ENCODE measurements at places on chromosomes 3 and 15.

DNA sequence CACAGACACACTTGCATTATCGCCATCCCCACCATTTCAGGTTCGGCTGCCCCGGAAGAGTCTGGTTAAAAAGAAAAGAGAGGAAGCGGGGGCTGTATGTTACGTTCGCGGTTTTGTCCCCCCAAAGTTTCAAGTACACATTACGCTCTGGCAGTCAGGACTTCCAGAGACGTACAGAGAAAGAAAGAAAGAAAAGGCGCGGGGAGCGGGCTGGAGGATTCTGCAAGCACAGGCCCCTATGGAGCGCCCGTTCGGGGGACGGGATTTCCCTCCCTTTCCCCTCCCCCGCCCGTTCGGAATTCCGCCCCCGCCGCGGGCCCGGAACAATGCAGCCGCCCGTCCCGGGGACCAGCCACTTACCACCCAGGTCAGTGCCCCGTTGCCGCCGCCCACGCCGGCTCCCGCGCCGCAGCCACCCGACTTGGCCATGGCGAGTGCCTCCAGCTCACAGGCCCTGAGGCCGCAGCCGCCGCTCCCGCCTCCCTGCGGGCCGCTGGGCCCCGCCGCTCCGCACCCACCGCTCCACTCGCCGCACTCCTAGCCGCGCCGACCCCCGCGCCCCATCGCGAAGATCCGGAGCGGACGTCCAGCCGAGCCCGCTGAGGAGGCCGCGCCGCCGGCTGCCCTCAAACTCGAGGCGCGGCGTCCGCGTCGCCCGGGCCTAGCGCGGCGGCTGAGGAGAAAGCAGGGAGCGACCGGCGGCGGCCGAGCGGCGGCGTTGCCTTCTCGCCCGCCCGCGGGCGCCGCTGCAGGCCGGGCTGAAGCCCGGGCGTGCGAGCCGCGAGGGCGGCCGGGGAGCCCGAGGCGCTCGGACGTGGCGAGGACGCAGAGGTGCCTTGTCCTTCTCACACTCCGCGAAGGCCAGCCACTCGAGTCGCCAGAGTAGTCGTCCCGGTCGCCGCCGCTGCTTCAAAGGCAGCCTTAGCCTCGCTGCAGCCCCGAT is 567 bp downstream of the TOP2B start:
- no peak for DNase-seq

- DNase-seq: no peak
Observed at GRCh38 chr3:186882150-186882524, 39.6 kb downstream of the ADIPOQ start.

DNA sequence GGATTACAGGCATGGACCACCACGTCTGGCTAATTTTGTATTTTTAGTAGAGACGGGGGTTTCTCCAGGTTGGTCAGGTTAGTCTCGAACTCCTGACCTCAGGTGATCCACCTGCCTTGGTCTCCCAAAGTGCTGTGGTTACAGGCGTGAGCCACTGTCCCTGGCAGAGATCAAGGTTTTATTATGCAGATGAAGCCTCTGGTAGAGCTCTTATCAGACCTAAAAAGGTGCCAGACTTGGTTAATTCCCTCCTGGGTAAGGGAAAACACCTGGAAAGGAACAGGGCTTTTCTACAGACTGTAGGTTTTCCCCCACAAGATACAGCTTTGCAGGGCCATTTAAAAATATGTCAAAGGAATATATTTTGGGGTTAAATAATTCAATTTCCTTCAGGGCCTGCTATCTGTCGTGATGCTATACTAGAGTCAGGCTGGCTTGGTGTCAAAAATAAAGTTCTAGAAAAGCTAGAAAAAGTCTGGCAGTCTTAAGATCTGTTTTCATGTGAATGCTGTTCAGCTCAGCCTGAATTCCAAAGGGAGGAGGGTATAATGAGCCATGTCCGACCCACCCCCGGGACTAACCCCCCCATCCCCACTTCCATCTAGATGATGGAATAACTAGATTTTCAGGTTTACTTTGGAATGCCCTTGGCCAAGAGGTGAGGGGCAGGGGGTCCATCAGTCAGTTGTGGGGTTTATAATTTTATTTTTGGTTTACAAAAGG is 1.9 kb upstream of the BLOC1S6 start:
- no peak for DNase-seq

- DNase-seq: no peak
Observed at GRCh38 chr3:49358884-49359225, 702 bp upstream of the GPX1 start.

DNA sequence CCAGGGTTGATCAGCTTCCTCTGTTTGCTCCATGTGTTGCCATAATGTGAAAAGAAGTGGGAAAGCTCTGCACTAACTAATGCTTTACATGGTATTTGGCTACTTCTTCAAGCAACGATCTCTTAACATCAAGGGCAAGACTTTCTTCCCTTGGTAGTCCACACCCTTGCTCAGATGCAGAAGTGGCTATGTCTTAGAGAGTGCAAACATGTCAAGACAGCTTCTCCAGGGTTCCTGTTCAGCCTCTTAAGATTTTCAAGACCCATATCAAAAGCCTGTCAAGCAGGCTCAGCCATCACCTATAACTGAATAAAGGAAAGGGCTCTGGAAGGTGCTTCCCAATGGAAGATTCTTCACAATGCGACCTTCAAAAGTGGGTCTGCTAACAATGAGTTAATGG is 64.8 kb upstream of the CSTA start:
- no peak for DNase-seq

DNA sequence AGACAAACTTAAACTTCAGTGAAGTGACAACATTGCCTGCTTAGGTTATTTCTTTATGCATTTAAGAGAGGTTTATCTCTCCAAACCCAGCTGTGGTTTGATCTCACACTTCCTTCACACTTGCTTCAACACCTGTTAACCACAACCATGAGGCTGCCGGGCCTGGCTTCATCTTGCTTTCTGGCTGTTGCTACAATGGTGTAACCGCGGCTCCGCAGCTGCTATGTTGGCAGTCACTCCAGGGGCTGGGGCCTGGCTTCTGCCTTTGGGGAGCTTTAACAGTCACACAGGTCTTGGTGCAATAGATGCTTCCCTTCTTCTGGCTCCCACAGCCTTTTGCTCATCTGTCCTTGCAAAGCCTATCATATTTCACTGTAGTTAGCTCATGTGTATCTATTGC is 72.9 kb upstream of the MNS1 start:
- no peak for DNase-seq
